Pulmonary artery endothelial cell (primary cell): ENCODE measurements at places on chromosomes 3 and 15. TPM values are rescaled to one million over a fixed set of nuclear protein-coding genes. Genes with fewer than 3 reads are reported as not detected.

Gene FBLN2
- total RNA-seq, result 0.67 and 2.2 TPM in 2 replicates

Gene TP53BP1
- total RNA-seq, result 54.2 and 74.5 TPM in 2 replicates

Gene SPTBN5
- total RNA-seq, result 3.6 and 12.0 TPM in 2 replicates

Gene MINAR1
- total RNA-seq, result 0.28 and 0.92 TPM in 2 replicates

Gene UBL7
- 27.2 and 33.1 TPM in 2 replicates for total RNA-seq

Gene LZTFL1
- total RNA-seq, result 8.4 and 11.9 TPM in 2 replicates

Gene STRC
- under 0.01 TPM in 2 replicates for total RNA-seq

Gene SI
- not detected in 2 replicates for total RNA-seq

Gene NEO1
- 0.07 and 0.56 TPM in 2 replicates for total RNA-seq
